ENCODE measurements at places on chromosomes 7 and 10.

- no peak for DNase-seq
Observed at GRCh38 chr7:129281163-129281562, 56.3 kb downstream of the AHCYL2 start.

DNA sequence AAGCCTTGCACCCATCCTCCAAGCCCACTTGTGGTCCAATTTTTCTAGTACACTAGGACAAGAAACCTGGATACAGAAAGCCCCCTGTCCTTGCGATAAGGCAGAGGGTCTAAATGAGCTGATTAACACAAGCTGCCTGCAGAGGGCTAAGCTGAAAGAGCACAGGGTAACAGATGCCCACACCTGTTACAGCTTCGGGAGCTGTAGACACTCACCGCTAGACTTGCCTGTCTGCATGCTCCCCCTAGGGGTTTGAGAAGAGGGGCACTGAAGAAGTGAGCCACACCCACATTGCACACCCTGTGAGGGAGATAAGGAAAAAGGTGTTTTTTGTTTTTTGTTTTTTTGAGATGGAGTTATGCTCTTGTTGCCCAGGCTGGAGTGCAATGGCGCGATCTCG is 386.5 kb upstream of the AUTS2 start:
- DNase-seq: no peak

GRCh38 chr10:131897297-131897899 is 3.4 kb upstream of the PPP2R2D start:
- no peak for DNase-seq

GRCh38 chr7:137606061-137606674 is 240.6 kb downstream of the DGKI start:
- no peak for DNase-seq

DNA sequence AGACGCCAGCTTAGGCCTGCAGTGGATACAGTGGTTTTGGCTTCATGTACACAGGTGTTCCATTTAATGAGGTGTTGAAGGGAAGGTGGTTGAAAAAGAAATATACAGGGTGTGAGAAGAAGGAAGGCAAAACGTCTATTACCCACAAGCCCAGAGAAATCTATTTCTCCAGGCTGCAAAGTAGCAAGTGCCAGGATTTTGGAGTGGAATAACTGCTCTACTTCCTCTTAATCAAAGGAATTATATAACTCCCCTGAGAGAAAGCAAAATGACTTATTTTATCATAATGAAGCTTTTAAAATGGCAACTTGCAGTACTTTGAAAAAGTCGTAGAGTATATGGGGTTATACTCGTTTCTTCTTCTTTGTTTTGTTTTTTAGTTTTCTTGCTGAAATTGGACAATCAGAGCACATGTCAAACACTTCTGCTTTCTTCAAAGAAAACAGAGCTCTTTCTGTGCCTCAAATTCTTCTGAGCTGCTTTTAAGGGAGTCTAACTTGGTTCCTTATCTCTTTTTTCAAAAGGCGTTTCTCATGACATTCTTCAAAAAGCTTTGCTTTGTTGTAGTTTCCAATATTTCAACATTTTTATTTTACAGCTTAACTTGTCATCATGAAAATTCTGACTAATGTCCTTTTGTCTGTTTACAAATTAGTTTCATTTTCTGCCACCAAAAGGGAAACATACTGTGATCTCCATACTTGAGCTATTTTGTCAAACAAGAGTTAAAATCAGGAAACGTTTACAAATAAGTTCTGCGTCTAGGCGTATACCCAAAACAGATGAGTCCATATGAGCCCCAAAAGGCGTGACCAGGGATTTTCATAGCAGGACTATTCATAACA is 289.7 kb downstream of the FRMD4A start:
- no peak for DNase-seq

DNA sequence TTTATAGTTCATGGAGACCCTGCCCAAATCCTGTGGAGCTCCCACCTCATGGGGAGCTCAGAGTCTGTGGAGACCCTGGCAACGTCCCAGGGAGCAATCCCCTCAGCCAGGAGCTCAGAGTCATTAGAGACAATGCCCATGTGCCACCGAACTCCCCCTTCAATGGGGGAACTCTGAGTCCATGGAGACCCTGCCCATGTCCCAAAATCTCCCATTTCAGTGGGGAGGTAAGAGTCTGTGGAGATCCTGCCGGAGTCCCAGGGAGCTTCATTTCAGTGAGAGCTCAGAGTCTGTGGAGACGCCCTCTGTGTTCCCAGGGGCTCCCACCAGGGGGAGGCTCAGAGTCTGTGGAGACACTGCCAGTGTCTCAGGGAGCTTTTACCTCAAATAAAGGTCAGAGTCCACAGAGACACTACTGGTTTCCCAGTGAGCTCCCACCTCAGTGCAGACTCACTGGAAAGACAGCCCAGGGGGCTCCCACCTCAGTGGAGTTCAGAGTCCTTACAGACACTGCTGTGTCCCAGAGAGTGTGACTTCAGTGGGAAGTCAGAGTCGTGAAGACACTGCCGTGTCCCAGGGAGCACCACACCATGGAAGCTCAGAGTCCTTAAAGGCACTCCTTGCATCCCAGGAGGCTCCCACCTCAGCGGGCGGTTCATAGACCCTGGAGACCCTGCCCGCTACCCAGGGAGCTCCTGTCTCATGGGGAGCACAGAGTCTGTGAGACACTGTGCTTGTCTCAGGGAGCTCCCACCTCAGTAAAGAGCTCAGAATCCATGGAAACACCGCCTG is 5.0 kb downstream of the MYO1G start:
- peak; percentile 48 for DNase-seq

GRCh38 chr10:14873090-14873760 is 5.4 kb upstream of the SUV39H2 start:
- DNase-seq: no peak

- no peak for DNase-seq
Observed at GRCh38 chr10:3481496-3481895, 303.5 kb downstream of the KLF6 start.

- no peak for DNase-seq
Observed at GRCh38 chr7:19404912-19405329, 259.7 kb upstream of the FERD3L start.

GRCh38 chr7:37445790-37446189 is 2.9 kb downstream of the ELMO1 start:
- no peak for DNase-seq

DNA sequence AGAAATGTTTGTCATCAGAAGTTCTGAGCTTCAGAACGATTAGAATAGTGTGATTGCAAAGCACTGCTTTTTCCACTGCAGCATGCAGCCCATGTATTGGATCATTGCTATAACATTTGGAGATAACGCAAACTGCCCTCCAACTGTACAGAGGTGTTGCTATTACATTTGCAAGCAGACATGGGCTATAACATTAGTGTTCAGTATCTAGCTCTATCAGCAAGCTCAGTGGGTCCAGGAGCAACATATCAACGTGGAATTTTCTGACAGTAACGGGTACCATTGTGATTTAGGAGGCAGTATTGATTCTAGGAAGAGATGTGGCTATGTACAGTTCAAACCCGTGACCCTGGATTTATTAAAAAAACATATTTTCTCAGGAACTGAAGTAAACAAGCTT is 75.8 kb downstream of the AGMO start:
- DNase-seq: no peak

- DNase-seq: no peak
Observed at GRCh38 chr7:141986923-141987322, 8.8 kb upstream of the MGAM start.

GRCh38 chr10:95394161-95394880 is 103.5 kb upstream of the PDLIM1 start:
- no peak for DNase-seq

- no peak for DNase-seq
Observed at GRCh38 chr7:98133621-98134303, 27.1 kb downstream of the LMTK2 start.
